Stimulated activated CD4-positive, alpha-beta T cell treated with anti-CD3 and anti-CD28 coated beads, Interleukin-1b, Interleukin-23, amount 100 ng/mL, for 48 hours (primary cell): ENCODE measurements at places on chromosomes 5 and 9.
A peak's percentile ranks its signal among the peaks of the same experiment; 100 is the strongest.

DNA sequence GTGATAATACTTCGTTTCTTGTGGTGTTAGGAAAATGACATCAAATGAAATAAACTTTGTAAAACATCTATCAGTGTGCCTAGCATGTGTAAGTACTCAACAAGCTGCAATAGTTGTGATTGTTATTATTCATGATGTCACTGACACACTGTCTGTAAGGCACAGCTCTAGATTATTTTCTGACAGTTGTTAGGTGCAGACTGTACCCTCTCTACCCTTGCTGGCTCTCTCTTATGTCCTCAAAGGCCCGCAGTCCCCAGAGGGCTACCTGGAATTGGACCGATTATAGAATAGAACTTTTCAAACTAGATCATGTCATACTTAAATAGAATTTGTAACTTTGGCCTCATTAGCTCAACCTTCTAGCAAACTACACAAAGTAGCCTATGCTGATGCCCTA, 65.9 kb upstream of the VCAN start:
- DNase-seq = no peak

GRCh38 chr9:110623462-110624025, 44.0 kb upstream of the SVEP1 start:
- DNase-seq = no peak

GRCh38 chr5:56698463-56699381, 116.6 kb upstream of the MAP3K1 start:
- peak; percentile 22 for DNase-seq

GRCh38 chr5:66595756-66596635, at the start of gene MAST4:
TSS of gene MAST4 (plus strand) at chr5:66596393. CDS start at chr5:66596656, 263 bp downstream.
- peak; percentile 75 for DNase-seq

DNA sequence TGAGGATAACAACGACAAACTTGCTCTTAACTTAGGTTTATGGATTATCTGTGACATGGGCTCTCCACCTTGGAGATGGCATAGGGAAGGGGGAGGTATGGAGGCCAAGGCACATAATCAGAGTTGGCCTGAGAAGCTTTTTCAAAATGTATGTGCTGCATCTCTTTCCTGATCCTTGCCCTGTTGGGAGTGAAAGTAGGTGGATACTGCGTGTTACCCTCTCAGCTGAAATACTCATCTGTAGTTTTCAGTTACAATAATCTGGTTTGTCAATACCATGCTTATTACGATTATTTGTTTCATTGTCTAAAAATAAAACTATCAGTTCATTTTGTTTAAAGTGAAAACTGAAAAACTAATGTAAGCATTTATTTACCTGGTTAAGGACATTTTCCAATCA, 86.7 kb downstream of the SLC44A1 start:
- no peak for DNase-seq

GRCh38 chr9:34374905-34375552, 1.7 kb downstream of the MYORG start:
- no peak for DNase-seq

DNA sequence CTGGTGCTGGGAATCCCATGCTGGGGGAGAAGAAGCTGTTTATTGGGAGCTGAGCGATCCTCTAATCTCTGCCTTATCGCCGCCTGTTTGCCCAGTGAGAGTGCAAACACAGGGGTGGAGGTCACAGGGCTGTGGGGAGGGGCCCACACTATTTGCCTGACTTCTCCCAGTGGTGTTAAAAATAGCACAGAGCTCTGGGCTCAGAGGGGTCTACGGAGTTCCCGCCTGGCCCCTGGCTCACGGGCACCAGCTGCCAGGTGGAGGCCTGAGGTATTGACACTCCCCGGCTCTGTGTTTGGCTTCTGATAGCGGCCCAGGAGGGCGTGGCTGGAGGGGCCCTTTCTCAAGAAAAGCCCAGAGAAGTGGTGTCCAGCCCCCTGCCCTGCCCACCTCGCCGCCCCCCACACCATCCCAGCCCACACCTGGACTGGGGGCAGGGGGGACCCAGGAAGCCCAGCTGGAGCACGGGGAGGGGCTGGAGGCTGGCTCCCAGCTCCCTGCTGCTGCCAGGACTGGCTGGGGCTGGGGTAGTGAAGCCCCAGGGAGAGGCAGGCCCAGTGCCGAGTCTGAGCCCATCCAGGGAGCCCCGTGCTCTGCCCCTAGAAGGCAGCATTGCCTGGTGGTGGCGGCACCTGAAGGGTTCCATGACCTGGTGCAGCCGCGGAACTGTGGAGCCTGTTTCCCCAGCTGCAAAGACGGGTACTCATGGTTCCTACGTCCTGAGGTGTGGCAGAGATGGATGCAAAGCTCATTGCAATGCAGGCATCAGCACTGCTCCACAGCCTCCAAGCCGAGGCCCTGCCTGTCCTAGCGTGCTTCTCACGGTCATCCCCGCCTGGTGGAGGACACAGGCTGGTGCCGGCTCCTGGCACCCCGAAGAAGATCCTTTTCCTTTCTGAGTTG, 35.7 kb upstream of the EGFL7 start:
- DNase-seq = no peak
